ENCODE measurements at places on chromosomes 2 and 18. TPM values are rescaled to one million over a fixed set of nuclear protein-coding genes. Genes with fewer than 3 reads are reported as not detected.
A peak's percentile ranks its signal among the peaks of the same experiment; 100 is the strongest.

GRCh38 chr2:127105656-127106456 lies 1.1 kb downstream of the BIN1 start:
- H3K4me3 ChIP-seq: peak overlapping the region; percentile 71
- peaks cover 4% of the 10 kb centered on the region for H3K4me1 ChIP-seq
- H3K36me3 ChIP-seq: no peaks in the 10 kb centered on the region
- DNase-seq: no peak

DNA sequence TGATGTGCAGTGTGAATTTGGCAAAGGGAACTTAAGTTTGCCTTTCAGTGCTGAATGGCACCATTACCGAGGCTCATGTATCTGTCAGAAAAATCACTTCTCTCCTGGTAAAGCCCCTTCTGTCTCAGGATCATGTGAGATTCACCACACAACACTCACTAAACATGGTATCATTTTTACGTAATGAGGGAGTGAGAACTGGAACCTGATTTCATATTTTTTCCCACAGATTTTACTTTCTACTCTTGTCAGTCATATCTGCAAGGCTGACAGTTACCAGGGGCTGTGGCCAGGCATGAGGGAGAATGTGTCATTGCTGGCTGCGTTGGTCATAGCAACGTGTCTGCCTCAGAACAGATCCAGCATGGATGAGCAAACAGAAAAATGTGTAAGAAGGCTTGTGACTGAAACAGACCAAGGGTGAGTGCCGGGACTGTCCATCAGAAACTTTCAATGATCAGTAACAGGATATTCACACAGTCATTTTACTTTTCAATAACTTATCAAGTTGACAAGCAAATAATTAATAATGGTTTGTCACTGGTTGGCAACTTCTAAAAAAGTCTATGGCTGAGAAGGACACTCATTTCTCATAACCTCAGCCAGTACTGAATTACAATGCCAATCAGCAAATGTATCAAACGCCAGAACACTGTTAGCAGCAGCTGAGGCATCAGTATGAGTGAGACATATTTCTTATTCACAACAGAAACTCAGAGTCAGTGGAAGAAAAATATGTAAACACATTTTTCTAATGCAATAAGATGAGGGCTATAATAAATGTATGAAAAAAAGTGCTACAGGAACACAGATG lies 100.5 kb downstream of the CDC42EP3 start:
- peak; percentile 71 for DNase-seq
- peaks cover 3% of the 10 kb centered on the region for H3K36me3 ChIP-seq
- peaks cover 17% of the 10 kb centered on the region for H3K27me3 ChIP-seq
- peaks cover 29% of the 10 kb centered on the region for H3K4me1 ChIP-seq

- no peaks in the 10 kb centered on the region for H3K27me3 ChIP-seq
- no peaks in the 10 kb centered on the region for H3K36me3 ChIP-seq
- no peak overlapping the region for H3K27ac ChIP-seq
- no peak for DNase-seq
Measured at GRCh38 chr2:225290757-225291400, 108.6 kb upstream of the NYAP2 start.

GRCh38 chr2:189492451-189492850 lies 51.2 kb downstream of the WDR75 start:
- no peak overlapping the region for H3K4me3 ChIP-seq
- peaks cover 3% of the 10 kb centered on the region for H3K36me3 ChIP-seq
- no peak for DNase-seq
- no peaks in the 10 kb centered on the region for H3K4me1 ChIP-seq

GRCh38 chr18:79760348-79760747 lies 37.4 kb upstream of the KCNG2 start:
- no peak for DNase-seq
- H3K4me1 ChIP-seq: no peaks in the 10 kb centered on the region
- H3K36me3 ChIP-seq: peaks cover 32% of the 10 kb centered on the region

- no peaks in the 10 kb centered on the region for H3K27me3 ChIP-seq
- H3K4me3 ChIP-seq: no peak overlapping the region
- no peaks in the 10 kb centered on the region for H3K4me1 ChIP-seq
- DNase-seq: no peak
- no peaks in the 10 kb centered on the region for H3K36me3 ChIP-seq
Measured at GRCh38 chr2:163572850-163573249, 163.0 kb downstream of the FIGN start.

DNA sequence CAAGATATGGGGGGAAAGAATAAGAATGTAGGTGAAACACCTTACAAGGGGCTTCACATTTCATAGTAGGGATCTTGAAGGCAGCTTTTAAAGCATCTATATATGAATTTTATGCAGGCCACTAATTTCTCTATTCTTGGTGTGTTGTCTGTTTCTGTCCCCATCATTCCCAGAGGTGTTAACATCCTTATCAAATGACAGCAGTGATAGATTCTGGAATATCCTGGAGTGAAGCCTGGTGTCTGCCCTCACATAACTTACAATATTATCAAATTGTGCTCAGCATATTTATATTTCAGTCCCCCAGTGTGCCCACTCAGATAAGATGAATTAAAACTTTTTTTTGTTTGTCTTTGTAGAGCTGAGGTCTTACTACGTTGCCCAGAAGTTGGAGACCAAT lies 486.2 kb downstream of the EPHA4 start:
- no peaks in the 10 kb centered on the region for H3K4me1 ChIP-seq
- no peak for DNase-seq
- H3K36me3 ChIP-seq: no peaks in the 10 kb centered on the region
- H3K27ac ChIP-seq: no peak overlapping the region
- no peaks in the 10 kb centered on the region for H3K27me3 ChIP-seq

The INPP4A gene
- 229 TPM for total RNA-seq

The VWA3B gene
- not detected for total RNA-seq

The RUFY4 gene
- 5.1 TPM for total RNA-seq

The VIT gene
- not detected for total RNA-seq

Data from activated CD8-positive, alpha-beta memory T cell treated with anti-CD3 and anti-CD28 coated beads, Interleukin-2, amount 10 ng/mL, durations not matched to agents 7 days and 5 days (primary cell).